Activated CD4-positive, alpha-beta T cell treated with anti-CD3 and anti-CD28 coated beads for 4 hours (primary cell): ENCODE measurements at places on chromosomes 7 and 10.
A peak's percentile ranks its signal among the peaks of the same experiment; 100 is the strongest.

GRCh38 chr7:140673063-140673773, 473 bp downstream of the ADCK2 start:
- peak; percentile 66 for DNase-seq

DNA sequence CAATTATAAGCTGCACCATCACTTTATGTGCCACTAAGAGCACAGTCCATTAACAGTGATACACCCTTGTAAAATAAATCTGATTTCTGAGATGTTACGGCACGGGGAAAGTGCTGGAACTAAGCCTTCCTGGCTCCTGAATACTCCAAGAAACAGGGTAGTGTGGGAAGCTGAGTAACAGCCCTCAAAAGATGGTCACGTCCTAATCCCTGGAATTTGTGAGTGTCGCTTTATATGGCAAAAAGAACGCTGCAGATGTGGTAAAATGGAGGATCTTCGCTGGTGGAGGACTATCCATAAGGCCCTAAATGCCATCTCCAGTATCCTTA, 13.5 kb downstream of the ESYT2 start:
- no peak for DNase-seq

- no peak for DNase-seq
These were observed 333.8 kb downstream of the LRMDA start for GRCh38 chr10:75764974-75765788.

GRCh38 chr7:136312592-136312991, 335.4 kb upstream of the MTPN start:
- DNase-seq = no peak

- DNase-seq = no peak
These were observed 4.1 kb downstream of the LAMB1 start for GRCh38 chr7:107998660-107999480.

- no peak for DNase-seq
These were observed 80.9 kb upstream of the ATP6V0A4 start for GRCh38 chr7:138878856-138879255.

DNA sequence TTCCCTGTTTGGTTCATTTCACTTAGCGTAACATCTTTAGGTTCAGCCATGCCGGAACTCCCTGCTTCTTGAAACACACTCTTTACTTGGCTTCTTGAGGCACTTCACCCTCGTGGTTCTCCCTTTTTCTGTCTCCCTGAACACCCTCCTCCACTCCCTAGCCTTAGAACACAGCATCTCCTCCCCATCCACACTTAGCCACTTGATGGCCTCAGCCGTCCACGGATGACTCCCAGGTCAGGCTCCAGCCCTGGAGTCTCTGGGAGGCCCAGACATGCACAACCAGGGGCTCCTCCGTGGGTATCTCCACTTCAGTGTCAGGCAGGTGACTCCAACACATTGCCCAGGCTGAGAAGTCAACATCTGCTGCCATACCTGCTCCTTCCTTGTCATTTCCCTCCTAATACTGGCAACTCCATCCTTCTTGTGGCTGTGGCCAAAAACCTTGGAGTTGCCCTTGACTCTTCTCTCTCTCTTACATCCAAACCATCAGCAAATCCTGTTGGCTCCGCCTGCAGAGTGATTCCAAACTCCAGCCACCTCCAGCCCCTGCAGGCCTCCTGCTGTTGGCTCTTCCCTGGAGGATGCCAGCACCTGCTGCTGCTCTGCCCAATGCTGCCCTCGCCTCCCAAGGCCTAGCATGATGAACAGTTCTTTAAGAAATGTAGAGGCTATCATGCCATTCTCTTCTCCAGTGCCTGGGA, 8.4 kb upstream of the INMT start:
- DNase-seq = no peak

- no peak for DNase-seq
These were observed 2.9 kb downstream of the COA1 start for GRCh38 chr7:43726466-43726865.

GRCh38 chr10:76902949-76903348, 734.7 kb downstream of the KCNMA1 start:
- no peak for DNase-seq

DNA sequence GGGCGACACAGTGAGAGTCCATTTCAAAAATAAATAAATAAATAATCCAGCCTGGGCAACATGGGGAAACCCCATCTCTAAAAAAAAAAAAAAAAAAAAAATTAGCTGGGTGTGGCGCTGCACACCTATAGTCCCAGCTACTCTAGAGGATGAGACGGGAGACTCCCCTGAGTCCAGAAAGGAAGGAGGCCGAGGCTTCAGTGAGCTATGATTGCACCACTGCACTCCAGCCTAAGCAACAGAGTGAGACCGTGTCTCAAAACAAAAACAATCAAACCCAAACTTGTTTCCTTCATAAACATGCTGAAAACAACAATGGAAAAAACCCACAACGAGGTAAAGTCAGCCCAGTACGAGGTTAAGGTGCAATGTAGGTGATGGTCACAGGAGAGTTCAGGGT, 1.2 kb downstream of the COX19 start:
- no peak for DNase-seq

- no peak for DNase-seq
These were observed 77.6 kb downstream of the BICC1 start for GRCh38 chr10:58590152-58590840.

DNA sequence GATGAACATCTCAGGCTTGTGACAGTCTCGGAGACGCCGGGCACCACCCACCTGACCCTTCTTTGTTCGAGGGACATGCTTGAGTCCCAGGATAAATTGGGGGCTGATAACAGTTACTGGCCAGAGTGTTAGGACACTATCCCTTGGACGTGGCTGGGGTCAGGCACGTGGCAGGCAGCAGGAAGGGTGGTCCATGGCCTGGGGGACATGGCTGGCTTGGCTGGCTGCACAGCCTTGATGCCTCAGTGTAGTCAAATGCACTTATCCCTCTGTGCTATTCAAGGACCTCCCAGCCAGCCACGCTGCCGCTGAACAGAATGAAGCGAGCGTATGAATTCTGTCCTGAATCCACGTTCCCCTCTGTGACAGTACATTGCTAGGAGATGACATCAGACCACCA, 662.0 kb upstream of the FOXK1 start:
- no peak for DNase-seq

DNA sequence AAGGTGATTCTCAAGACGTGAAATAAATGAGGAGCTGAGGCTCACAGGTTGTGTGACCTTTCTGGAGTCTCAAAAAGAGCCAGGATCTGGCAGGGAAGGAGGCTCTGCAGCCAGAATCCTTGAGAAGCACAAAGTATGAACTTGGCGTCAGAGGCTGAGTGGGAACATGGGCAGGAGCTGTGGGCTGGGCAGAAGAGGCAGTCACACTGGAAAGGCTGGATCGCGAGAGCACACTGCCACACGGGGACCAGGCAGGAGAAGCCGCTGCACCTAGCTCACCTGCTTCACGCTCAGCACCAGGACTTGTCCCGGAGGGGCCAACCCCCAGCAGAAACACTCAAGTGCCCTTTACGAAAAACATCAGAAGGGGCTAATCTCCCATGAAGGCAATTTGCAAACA, 535.0 kb downstream of the TNS3 start:
- no peak for DNase-seq

- DNase-seq = no peak
These were observed 154.7 kb downstream of the ANK3 start for GRCh38 chr10:60235001-60235400.

- DNase-seq = no peak
These were observed 46.3 kb upstream of the ELMO1 start for GRCh38 chr7:37494926-37495325.

GRCh38 chr10:12055732-12056131, 13.0 kb upstream of the DHTKD1 start:
- DNase-seq = no peak

GRCh38 chr7:22443370-22444180, 56.4 kb downstream of the STEAP1B start:
- DNase-seq = no peak

DNA sequence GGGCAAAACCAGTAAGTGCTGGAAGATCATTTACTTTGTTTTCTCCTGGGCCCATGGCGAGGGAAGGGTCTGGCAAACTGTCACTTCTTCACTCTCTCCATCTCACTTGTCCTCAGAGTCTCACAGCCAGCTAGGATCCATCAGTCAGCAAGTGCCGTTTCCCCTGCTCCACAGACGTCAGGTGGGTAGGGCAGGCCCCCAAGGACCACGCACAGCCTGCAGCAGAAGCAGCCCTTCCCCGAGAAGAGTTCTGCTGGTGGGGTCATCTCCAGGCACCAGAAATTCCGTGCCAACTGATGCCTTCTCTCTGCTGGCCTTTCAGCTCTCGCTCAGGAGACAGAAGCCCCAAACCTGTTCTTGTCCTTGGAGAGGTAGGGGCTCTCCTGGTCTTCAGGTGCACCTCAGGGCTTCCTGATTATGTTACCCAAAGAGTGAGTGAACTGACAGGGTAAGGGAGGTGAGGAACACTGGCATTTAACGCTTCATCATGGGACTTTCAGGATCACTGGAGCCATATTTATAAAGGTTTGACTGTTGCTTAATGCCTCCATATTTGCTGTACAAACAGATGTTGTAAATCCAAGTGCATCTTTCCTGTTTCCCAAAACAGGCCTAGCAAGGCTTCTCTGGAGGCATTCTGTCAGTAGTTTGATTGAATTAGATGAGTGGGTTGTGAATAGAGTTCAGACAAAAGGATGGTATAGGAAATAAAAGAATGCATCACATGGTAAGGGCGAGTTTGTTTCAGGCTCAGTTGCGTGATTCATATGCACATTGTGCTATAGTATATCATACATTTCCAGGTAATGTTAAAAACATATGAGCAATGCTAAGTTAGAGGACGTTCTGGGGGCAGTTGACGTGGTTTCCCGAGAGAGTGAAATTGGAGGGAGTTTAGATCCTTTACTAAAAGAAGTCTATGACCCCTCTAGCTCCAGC, 13.7 kb upstream of the TSPAN15 start:
- no peak for DNase-seq

GRCh38 chr7:94395141-94396036, 694 bp downstream of the COL1A2 start:
- no peak for DNase-seq

DNA sequence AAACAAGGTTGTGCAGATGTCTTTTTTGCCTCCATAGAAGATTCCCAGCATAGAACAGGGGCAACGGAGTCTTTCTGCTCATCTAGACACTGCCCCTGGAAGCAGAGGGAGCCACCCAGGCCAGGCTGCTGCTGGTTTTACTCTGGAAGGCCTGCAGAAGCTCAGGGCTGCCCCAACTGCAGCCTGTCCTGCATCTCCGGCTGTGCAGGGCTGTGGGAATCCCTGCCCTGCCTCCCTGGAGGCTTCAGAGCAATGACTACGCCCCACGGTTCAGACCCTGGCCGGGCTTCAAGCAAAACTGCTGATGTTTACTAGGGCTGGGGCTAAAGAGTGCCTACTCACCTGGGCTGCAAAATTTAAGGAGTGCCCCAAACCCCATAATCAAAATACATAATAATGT, 43.9 kb downstream of the GHRHR start:
- no peak for DNase-seq

- DNase-seq = no peak
These were observed 47.8 kb downstream of the HERPUD2 start for GRCh38 chr7:35647171-35647574.

- no peak for DNase-seq
These were observed 257.7 kb downstream of the BAMBI start for GRCh38 chr10:28935061-28935460.

- no peak for DNase-seq
These were observed 3.1 kb downstream of the VAX1 start for GRCh38 chr10:117135026-117135372.
